ENCODE measurements at places on chromosomes 3 and 15. TPM values are rescaled to one million over a fixed set of nuclear protein-coding genes. Genes with fewer than 3 reads are reported as not detected.
A peak's percentile ranks its signal among the peaks of the same experiment; 100 is the strongest.

DNA sequence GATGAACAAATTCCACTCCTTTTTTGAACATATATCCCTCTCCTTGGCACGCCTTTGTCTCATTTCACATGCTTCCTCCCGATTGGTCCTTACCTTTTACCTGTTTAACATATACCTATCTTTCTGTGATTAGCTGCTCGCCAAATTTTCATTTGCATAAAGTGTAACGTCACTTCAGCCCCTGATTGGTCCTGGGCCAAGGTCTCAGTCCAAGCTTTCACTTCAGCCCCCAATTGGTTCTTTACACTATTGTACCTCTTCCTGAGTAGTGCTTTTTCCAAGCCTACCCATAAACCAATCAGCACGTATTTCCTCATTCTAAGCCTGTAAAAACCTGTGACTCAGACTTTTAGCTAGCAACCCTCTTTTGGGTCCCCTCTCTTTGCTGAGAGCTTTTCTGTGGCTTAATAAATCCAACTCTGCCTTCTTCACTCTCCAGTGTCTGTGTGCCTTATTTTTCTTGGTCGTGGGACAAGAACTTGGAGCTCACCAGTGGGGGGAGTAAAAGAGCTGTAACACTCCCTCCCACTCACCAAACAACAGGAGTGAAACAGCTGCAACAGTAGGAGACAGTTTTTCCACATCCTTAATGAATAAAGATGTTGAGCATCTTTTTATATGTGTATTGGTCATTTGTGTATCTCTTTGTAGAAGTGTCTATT, 584 bp upstream of the XCR1 start:
- H3K27ac ChIP-seq, result no peak overlapping the region
- no peaks in the 10 kb centered on the region for H3K36me3 ChIP-seq
- H3K4me3 ChIP-seq, result no peak overlapping the region
- no peaks in the 10 kb centered on the region for H3K27me3 ChIP-seq
- no peak for DNase-seq

DNA sequence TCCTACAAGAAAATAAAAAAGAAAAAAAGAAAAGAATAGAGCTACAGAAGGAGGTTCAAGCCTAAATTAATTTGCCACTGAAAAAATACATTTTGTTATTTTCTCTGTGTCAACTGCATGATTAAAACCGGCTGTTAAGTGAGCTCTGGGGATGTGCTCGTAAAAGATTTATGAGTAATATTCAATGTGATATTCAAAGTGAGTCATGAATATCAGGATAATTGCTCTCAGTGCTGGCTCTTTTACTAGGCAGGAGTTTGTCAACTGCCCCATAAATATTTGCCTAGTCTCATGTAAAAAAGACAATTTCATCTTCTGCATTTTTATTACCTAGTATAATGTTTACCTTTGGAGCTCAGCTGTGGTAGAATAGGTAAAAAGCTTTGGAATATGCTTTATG, 78.9 kb downstream of the CDIN1 start:
- H3K4me1 ChIP-seq, result no peaks in the 10 kb centered on the region
- no peak overlapping the region for H3K27ac ChIP-seq
- no peaks in the 10 kb centered on the region for H3K36me3 ChIP-seq
- H3K4me3 ChIP-seq, result no peak overlapping the region

- peak overlapping the region; percentile 85 for H3K27ac ChIP-seq
- H3K36me3 ChIP-seq, result no peaks in the 10 kb centered on the region
- no peak for DNase-seq
- H3K4me3 ChIP-seq, result no peak overlapping the region
Measured at GRCh38 chr3:172099495-172099808, 60.1 kb downstream of the FNDC3B start.

GRCh38 chr3:112346491-112347122, 13.7 kb downstream of the CD200 start:
- no peak for DNase-seq
- H3K4me1 ChIP-seq, result peaks cover 18% of the 10 kb centered on the region
- H3K36me3 ChIP-seq, result peaks cover 27% of the 10 kb centered on the region
- peak overlapping the region; percentile 65 for H3K27ac ChIP-seq
- H3K4me3 ChIP-seq, result no peak overlapping the region

DNA sequence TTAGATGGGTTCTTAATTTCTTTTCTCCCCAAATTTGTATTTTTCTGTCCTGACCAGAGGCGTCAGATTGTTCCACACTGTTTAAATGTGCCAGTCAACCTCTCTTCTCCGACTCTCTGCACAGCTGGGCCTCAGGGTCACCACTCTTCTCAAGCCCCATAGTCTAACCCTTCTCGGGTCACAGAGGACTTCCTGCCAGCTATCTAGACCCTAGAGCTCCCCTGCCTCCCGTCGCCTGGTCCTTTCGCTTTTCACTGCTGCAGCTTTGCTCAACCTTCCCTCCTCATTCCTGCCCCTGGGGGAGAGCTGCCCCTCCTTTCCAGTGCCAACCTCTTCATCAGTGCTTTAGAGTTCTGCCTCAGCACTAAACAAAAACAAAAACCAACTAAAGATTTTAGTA, 151.7 kb downstream of the ATG7 start:
- no peak overlapping the region for H3K4me3 ChIP-seq
- peaks cover 4% of the 10 kb centered on the region for H3K36me3 ChIP-seq
- no peak for DNase-seq
- H3K27me3 ChIP-seq, result no peaks in the 10 kb centered on the region
- H3K27ac ChIP-seq, result no peak overlapping the region

- no peak for DNase-seq
- no peaks in the 10 kb centered on the region for H3K27me3 ChIP-seq
- H3K4me3 ChIP-seq, result no peak overlapping the region
- H3K27ac ChIP-seq, result no peak overlapping the region
Measured at GRCh38 chr3:181252631-181253030, 263.1 kb upstream of the DNAJC19 start.

- no peak for DNase-seq
- no peak overlapping the region for H3K27ac ChIP-seq
- no peak overlapping the region for H3K4me3 ChIP-seq
- peaks cover 2% of the 10 kb centered on the region for H3K27me3 ChIP-seq
Measured at GRCh38 chr15:58077427-58077826, 11.9 kb upstream of the ALDH1A2 start.

DNA sequence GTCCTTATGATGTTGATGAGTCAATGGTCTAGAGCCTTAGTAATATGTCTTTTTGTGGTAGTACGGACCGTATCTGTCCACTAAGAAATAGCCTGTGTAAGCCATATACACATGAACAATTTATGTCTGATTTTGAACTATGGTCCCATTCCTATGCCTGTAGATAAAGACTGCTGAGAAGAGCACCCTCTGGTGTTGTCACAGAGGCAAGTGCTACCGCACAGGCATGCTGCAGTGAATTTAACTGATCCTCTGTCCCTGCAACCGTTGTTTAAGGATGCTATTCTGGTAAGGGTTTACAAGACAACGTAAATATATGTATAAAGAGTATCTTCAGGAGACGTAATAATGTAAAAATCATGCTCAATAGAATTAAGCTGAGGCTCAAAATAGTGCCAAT, 170.7 kb downstream of the UBE3A start:
- DNase-seq, result no peak
- no peaks in the 10 kb centered on the region for H3K27me3 ChIP-seq
- H3K27ac ChIP-seq, result no peak overlapping the region
- no peaks in the 10 kb centered on the region for H3K36me3 ChIP-seq
- H3K4me1 ChIP-seq, result no peaks in the 10 kb centered on the region

Gene WHAMM
- total RNA-seq, result 4.2 TPM

Gene GPR149
- not detected for total RNA-seq

Gene PRKCI
- 9.5 TPM for total RNA-seq

Gene PP2D1
- total RNA-seq, result not detected

Gene USP13
- 20.8 TPM for total RNA-seq

Measured in GM12878 (cell line).